ENCODE measurements at places on chromosomes 7 and 10.

DNA sequence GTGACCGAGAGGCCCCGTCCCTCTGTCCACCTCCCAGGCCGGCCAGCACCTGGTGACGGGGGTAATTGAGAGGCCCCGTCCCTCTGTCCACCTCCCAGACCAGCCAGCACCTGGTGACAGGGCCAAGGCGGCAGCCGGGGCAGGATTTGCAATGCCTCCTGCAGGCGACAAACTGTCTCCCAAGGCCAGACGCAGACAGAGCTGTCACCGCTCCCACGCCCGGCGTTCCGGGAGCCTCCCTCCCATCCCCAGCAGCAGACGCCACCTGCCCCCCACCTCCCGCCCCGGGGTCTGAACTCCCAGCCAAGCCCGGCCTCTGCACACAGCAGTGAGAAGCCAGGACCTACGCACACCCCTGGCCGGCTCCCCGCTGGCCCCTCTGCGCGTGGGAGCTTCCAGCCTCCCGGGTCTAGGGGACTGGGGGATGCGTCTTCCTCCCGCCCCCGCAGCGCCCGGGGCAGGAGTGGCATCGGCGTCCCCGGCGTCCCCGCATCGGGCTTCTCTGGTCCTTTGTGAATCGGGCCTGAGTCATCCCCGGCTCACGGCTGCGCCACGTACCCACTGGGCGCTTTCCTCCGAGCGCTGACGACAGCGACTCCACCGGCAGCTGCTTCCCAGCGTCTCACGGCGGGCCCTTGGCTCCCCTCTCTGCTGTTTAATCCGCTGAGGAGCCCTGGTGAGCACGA lies 95.1 kb upstream of the DIP2C start:
- DNase-seq = no peak

GRCh38 chr7:28580665-28581064 lies 168.3 kb downstream of the CREB5 start:
- DNase-seq = no peak

- DNase-seq = no peak
These were observed 906.7 kb upstream of the CELF2 start for GRCh38 chr10:10110844-10111490.

DNA sequence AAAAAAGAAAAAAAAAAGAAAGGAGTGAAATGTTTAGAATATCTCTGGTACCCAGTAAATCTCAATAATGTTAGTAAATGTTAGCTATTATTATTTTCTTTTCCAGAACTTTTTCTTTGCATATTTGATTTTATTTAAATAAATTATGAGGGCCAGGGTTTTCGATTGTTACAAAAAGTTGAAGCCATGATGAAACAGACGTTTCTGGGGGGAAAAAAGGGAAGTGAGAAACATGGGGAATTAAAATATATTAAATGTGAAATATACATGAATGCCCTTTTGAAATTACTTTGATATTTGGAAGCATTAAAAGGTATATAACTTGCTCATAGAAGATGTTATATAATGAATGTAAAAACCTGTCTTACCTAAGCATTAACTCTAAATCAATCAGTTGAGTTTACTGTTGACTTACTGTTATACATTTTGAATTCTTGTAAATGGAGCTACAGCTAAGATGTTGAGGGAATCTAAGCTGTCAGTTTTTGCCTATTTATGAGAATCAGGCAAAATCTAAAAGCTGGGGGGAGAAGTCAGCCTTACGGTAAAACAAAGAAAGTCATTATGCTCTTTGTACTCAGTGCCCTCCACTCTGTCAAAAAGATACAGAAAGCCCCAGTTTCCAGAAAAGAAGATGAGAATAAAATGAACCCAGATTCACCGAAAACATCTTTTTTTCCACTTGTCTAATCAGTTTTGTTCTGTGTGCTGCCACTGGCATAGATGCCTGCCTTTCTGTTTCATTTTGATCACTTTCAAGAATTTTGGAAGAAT lies 30.0 kb upstream of the KDM7A start:
- no peak for DNase-seq

- DNase-seq = no peak
These were observed 31.6 kb downstream of the MAD1L1 start for GRCh38 chr7:2201128-2201527.

- no peak for DNase-seq
These were observed 75.8 kb downstream of the CDCA7L start for GRCh38 chr7:21869785-21870402.

GRCh38 chr10:131885391-131886165 lies 15.2 kb upstream of the PPP2R2D start:
- DNase-seq = peak; percentile 85

- no peak for DNase-seq
These were observed 24.1 kb upstream of the ABCC2 start for GRCh38 chr10:99758211-99758891.

DNA sequence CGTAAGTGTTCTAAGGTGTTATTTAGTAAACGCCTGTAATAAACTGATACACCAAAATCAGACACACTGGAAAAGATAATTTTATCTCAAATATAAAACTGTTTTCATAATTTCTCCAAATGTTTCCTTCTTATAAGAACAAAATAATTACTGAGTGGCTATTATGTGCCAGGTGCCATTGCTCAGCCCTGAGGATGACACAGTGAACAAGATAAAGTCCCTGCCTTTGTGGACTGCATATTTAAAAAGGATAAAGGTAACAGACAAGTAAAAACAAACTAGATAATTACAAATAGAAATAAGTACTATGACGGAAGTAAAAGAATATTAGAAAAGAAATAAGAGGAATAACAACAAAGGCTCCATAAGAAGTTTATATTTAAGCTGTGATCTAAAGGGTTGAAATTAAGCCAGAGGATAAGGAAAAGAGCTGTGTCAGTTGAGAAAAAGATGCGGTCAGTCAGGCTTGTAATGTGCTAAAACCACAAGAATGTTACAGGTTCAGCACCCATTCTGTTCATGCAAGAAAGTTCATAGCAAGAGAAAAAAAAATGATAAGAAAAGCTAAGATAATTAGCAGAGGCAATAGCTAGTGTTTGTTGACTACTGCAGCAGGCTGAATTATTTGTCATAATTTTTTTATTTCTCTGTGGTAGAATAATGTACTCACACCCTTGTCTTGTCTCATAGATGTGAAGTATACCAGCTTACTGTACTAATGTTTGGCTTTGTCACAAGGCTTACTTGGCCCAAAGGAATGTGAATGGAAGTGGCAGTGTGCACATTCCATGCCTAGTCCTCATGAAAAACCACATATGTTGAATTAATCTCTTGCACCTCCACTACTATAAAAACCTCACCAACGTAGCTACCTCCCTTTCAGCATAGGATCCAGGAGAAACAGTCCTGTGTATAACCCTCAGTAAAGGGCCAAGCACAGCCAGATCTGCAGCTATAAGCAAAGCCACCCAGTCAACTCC lies 75.1 kb downstream of the CRPPA start:
- DNase-seq = no peak

DNA sequence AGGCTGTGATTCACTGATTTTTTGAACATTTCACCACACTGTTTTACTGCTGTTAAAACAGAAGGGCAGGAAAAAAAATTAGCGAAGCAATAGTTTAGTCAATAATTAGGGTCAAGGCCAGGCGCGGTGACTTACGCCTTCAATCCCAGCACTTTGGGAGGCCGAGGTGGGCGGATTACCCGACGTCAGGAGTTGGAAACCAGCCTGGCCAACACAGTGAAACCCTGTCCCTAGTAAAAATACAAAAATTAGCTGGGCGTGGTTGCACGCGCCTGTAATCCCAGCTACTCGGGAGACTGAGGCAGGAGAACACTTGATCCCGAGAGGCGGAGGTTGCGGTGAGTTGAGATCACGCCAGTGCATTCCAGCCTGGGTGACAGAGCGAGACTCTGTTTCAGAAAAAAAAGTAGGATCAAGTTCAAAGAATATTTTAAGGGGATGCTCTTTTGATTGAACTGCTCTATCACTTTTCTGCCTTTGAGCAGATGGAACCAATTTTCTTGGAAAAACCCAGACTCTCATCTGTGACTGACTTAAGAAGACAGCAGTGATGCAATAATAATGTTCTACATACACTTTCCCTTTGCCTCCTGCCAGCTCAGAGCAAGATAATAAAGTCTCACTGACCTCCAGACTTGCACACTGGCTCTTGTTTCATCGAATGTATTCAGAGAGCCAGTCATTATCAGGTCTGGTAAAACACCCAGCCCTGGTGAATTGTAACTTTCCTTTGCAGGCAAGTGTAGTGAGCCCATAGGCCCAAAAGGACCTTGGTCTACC lies 1.6 kb upstream of the PPA1 start:
- no peak for DNase-seq

- no peak for DNase-seq
These were observed 760 bp downstream of the THNSL1 start for GRCh38 chr10:25017154-25017590.

DNA sequence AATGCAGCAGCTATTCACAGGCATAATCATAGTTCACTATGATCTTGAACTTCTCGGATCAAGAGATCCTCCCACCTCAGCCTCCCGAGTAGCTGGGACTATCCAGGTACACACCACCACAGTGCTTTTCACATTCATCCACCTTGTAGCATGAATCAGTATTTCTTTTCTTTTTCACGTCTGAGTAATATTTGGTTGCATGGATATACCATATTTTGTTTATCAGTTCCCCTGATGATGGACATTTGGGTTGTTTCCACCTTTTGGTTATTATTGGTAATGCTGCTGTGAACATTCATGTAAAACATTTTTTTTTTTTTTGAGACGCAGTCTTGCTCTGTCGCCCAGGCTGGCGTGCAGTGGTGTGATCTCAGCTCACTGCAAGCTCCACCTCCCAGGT lies 3.6 kb upstream of the TBC1D12 start:
- DNase-seq = no peak

GRCh38 chr10:87880336-87880735 lies 16.9 kb downstream of the PTEN start:
- no peak for DNase-seq

DNA sequence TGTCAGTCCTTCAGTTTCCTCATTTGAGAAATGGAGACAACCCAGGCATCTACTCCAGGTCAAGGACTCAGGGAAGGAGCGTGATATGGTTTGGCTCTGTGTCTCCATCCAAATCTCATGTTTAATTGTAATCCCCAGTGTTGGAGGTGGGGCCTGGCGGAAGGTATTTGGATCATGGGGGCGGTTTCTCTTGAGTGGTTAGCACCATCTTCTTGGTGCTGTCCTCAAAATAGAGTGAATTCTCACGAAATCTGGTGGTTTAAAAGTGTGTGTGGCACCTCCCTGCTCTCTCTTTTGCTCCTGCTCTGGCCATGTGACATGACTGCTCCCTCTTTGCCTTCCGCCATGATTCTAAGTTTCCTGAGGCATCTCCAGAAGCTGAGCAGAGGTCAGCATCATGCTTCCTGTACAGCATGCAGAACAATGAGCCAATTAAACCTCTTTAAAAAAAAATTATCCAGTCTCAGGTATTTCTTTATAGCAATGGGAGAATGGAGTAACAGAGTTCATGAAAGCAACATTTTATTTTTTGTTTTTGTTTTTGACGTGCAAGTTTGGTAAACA lies 30.0 kb downstream of the ARHGAP22 start:
- no peak for DNase-seq

GRCh38 chr7:78080241-78080640 lies 281.7 kb downstream of the PHTF2 start:
- no peak for DNase-seq

DNA sequence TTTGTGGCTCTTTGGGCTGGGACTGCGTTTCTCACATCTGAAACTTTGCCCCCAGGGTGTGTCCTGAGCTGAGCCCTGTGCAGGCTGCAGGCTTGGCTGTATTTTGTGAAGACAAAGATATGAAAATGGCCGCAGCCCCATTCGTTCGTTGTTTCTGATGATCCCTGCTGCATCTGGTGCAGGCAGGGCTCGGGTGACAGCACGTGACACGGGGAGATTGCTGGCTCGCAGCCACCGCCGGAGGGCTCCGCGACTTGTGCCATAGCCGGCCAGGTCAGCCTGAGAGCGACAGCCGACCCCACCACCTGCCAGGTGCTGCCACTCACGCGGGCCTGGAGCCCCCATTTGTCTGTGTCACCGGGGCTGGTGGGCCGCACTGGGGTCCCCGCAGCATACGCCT lies 81.3 kb downstream of the ZRANB1 start:
- DNase-seq = no peak

DNA sequence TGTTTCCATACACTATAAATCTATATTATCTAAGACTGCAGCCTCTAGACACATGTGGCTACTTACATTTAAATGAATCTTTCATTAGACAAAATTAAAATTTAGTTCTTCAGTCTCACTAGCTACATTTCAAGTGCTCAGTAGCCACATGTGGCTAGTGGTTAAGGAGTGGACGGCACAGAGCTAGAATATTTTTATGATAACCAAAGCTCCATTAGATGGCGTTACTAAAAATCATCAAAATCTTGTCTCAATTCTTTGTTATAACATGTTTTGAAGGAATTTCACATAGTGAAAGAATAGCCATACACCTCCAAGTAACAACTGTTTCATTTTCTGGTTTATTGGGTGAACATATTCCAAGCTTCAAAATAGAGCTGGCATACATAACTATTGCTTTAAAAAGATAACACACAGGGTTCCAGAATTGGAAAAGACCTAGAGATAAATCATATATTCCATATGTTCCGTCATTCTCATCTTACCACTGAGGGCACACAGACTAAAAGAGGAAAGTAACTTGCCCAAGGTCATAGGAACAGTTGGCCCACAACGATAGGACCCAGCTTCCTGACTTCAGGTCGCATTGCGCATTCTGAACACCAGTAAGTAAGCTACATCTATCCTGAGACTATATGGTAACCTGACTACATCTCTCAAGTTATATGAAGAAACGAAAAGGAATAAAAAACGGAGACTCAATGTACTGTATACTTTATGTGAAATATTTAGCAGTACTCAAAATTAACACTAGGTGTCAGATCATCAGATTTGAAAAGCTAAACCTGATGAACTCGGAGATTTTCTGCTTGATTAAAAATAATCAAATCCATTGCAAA lies 66.6 kb downstream of the CAV1 start:
- DNase-seq = no peak

DNA sequence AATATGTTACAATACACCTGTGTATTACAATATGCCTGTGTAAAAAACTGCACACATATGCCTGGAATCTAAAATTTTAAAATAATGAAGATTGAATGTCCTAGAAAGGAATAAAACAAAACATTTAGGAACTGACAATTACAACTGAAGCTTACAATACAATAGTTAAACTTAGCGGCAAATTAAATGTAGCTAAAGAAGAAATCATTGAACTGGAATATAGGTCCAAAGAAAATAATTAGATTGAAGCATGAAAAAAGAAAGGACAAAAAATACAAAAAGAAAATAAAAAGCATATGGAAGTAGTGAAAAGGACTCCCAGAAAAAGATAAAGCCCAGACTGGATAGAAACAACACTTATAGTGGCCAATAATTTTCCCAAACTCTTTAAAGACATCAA lies 38.4 kb downstream of the NPSR1 start:
- DNase-seq = no peak

GRCh38 chr7:87226495-87226894 lies 7.0 kb upstream of the TMEM243 start:
- no peak for DNase-seq

Measured in naive thymus-derived CD4-positive, alpha-beta T cell (primary cell).